ENCODE measurements at places on chromosomes 12 and 14.

DNA sequence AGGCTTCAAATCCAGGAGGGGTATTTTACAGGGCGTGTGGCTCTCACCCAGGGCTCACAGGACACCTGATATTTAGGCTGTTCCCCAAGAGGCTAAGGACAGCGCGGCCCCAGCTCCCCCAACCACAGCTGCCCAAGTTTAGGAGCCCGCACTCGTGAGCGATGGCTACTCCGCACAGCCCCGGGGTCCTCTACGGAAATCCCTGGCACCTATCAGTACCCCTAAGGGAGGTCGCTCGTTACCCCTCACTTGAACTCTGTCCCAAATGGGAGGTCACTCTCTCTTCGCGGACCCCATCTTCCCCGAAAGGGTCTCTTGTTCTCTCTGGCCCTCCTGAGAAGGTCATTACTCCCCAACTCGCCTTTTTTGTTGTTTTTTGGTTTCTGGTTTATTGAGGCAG, 708 bp upstream of the P2RX4 start:
- no peak for DNase-seq

GRCh38 chr14:58566979-58567378, 70.8 kb upstream of the DACT1 start:
- no peak for DNase-seq

GRCh38 chr14:54759982-54760585, 142.5 kb downstream of the GCH1 start:
- no peak for DNase-seq

DNA sequence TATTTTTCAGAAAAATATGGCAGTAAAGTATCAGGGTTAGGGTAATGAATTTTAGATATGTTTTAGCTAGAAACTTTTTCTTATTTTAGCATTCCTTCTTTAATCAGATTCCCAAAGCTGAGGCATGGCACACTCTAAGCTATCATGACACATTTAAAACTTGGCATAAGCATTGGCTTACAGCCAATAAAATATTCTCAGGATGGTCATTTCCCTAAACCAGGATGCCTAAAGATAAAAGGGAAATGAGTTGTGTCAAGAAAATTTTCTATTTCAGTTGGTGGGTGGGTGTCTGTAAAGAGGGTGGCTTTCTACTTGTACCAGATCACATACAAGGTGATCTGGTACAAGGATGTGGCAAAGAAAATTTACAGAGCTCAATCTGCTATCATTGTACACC, 47.8 kb downstream of the PEBP1 start:
- no peak for DNase-seq

- no peak for DNase-seq
These were observed 174.2 kb upstream of the CCDC196 start for GRCh38 chr14:66311990-66312389.

- no peak for DNase-seq
These were observed 168.5 kb downstream of the NAV3 start for GRCh38 chr12:77999074-77999715.

DNA sequence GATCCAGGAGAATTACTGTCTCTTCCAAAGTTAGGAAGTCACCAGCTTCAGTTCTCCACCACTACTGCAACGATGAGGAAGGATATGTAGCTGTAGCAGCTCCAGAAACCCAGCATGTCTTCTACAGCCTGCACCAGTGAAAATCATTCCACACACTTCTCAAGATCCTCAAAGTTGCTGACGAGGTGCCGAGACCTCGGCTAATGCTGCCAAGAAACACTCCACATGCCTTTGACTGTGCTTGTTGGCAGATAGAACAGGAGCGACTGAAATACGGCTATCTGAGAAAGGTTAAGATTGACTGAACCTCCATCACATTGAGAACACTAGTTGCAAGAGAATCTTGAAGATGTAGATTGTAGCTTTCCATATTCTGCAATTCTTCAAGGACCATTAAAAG, 241.9 kb downstream of the PPFIA2 start:
- no peak for DNase-seq

DNA sequence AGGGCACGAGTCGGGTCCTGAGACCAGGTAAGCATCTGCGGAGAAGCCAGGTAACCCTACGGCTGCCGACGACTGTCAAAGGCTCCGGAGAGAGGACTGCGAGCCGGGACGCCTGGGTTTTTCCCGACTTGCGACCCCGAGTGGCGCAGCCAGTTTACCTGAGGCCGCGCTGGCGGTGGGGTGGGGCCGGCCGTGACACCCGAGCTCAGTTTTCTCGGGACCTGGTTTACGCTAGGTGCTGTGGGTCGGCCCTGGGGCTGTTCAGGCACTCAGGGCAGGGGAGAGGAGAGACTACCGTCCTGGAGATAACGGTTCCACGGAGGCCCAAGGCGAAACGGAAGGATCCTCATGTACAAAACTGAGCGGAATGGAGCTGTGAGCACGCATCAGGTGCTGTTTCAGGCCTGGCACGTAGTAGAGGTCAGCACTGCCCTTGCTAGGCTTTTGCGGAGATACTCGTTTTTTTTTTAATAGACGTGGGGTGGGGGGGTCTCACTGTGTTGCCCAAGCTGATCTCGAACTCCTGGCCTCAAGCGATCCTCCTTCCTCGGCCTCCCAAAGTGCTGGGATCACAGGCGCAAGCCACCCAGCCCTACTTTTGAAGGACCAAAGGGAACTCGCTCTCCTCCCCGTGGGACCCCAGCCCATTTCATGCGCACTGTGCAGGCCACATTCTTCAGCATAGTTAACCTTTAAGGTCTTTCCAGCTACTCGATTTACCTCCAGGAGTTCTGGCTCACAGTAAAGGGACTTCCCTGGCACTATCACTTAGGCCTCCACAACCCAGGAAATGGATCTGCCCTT, 471 bp downstream of the MTRFR start:
- no peak for DNase-seq

- peak; percentile 94 for DNase-seq
These were observed at the start of gene MOK for GRCh38 chr14:102304611-102305506. Gene MOK (minus strand): TSS chr14:102305164. CDS start chr14:102304968, 196 bp downstream.

GRCh38 chr12:107126796-107127481, 33.6 kb upstream of the CRY1 start:
- DNase-seq = no peak

GRCh38 chr12:112932485-112933128, 5.7 kb upstream of the OAS3 start:
- DNase-seq = no peak

GRCh38 chr12:4140581-4141301, 132.8 kb upstream of the CCND2 start:
- no peak for DNase-seq

DNA sequence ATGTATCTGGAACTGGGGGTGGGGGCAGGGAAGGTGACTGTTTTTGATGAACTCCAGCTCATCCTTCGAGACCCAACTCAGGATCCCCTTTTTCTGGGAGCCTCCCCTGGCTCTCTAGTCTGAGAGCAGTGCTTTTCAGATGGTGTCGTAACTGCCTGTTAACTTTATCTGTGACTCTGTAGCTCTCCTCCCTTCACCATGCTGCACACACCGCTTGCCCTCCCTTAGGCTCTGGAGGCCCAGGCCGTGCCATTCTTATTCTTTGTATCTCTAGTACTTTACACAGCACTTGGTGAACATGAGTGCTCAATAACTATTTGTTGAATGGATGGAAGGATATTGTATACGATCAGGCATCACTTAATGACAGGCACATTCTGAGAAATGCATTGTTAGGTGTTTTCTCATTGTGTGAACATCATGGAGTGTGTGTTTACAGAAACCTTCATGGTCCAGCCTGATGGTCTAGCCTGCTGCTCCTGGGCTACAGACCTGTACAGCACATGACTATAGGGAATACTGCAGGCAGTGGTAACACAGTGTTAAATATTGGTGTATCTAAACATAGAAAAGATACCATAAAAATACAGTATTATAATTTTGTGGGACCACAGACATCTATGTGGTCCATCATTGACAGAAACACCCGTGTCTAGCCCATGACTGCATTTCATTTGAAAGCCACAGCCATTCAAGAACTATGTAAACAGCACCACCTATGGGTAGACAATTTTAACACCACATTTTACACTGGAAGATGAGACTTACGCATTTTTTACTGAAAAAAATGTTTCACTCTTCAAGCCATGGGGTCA, 91.8 kb downstream of the EML1 start:
- DNase-seq = no peak

DNA sequence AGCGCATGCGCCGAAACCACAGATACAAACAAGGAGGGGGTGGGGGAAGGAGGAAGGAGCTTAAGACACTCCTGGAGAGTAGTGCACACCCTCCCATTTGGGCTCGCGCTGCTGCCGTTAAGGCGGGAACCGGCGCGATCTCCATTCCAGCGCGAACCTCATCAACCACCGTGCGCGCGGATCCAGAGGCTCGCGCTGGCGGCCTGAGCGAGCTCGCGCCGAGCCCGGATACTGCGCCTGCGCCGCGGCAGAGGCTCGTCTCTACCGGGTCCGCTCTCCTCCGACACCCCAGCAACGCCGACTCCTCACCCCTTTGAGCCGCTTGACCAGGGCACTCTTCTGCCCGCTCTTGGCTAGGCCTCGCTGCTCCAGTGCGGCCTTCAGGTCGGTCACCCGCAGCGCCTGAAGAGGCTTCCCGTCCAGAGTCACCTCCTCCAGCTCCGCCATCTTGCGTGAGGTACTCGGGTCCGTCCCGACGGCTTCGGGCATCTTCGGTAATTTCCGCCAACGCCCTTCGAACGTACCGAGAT, at the start of gene ACIN1:
TSS of gene ACIN1 (minus strand) at position 471 of the 530 bp plus-strand sequence. CDS start at position 447, 24 bp downstream.
- peak; percentile 65 for DNase-seq

DNA sequence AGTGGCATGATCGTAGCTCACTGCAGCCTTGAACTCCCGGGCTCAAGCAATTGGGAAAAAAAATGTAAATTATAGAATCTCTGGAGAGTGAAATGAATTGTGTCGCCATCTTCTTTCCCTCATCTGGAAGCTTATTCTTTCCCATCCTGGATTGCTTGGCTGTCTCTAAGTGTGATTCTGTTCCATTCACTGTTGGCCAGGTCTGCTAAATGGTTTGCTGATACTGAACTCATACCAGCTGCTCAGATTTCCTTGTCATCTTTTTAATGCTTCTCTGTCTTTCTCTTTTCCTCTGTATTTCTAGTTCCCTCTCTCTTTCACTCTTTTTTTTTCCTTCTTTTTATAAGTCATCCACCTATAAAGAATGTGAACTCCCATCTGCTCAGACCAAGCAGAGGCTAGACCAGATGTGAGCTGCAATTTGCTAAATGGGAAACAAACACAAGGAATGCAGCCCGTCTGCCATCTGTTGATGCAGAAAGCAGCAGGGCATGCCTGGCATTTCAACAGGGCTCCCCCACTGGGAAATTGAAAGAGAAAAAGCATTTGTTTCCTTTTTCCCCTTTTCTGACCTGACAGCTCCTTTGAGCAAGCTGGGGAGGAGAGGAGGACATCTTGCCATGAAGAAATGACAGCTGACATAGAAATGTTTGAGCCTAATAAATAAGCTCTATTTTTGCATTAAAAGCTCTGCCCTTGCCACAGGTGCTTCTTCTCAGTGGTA, 1823.6 kb upstream of the FLRT2 start:
- DNase-seq = no peak

DNA sequence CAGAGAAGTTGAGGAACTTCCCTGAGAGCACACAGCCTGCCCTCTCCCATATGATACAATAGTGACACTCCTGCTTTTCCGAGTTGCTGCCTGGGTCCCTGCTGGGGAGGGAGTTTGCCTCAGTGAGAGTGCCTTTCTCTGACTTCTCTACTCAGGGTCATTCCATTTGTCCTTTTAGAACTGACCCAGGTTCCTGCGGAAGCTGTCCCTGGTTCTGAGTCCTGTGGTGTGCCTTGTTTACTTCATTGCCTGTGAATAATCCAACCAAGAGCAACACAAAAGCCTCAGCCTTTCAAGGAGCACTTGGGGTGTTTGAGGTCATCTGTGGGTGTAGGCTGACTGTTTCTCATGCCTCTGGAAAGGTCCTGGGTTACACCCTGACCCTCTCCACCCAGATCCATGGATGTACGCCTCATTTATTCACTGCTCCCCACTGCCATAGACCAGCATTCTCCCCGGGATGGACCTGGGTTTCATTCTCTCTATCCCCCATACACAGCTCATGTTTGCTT, 13.6 kb downstream of the SERPINA1 start:
- no peak for DNase-seq

DNA sequence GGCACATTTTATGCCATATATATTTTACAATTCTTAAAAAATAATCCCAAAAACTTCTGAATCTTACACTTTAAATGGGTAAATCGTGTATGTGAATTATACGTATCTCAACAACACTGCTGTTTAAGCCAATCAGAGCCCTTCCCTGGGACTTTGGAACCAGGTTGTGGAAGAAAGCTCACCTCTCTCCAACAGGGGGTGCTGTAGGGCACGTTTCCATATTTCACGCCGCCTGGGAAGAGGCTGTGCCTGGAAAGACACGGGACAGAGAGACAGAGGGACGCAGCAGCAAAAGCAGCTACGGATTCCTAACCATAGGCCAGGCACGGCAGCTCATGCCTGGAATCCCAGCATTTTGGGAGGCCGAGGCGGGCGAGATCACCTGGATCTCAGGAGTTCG, 29.4 kb upstream of the FBRSL1 start:
- no peak for DNase-seq

GRCh38 chr14:101118233-101118632, 214.7 kb upstream of the RTL1 start:
- DNase-seq = no peak

Measured in stimulated activated CD4-positive, alpha-beta T cell treated with anti-CD3 and anti-CD28 coated beads, Interleukin-2, amount 100 ng/mL, for 48 hours (primary cell).